Activated CD8-positive, alpha-beta memory T cell treated with anti-CD3 and anti-CD28 coated beads, Interleukin-2, amount 10 ng/mL, durations not matched to agents 7 days and 5 days (primary cell): ENCODE measurements at places on chromosomes 6 and 20. TPM values are rescaled to one million over a fixed set of nuclear protein-coding genes. Genes with fewer than 3 reads are reported as not detected.

- no peak overlapping the region for H3K4me3 ChIP-seq
- no peak overlapping the region for H3K27ac ChIP-seq
- no peaks in the 10 kb centered on the region for H3K36me3 ChIP-seq
- no peak for DNase-seq
Observed at GRCh38 chr20:19815553-19815991, 57.5 kb downstream of the RIN2 start.

- H3K36me3 ChIP-seq = no peaks in the 10 kb centered on the region
- H3K27me3 ChIP-seq = peaks cover 23% of the 10 kb centered on the region
- H3K27ac ChIP-seq = no peak overlapping the region
Observed at GRCh38 chr20:63836458-63837344, 5.6 kb upstream of the ZBTB46 start.

The NT5E gene
- 17.3 TPM for total RNA-seq

- H3K4me1 ChIP-seq = no peaks in the 10 kb centered on the region
- H3K27ac ChIP-seq = no peak overlapping the region
- no peaks in the 10 kb centered on the region for H3K27me3 ChIP-seq
- no peak overlapping the region for H3K4me3 ChIP-seq
Observed at GRCh38 chr6:164206807-164207423, 792.4 kb downstream of the QKI start.

DNA sequence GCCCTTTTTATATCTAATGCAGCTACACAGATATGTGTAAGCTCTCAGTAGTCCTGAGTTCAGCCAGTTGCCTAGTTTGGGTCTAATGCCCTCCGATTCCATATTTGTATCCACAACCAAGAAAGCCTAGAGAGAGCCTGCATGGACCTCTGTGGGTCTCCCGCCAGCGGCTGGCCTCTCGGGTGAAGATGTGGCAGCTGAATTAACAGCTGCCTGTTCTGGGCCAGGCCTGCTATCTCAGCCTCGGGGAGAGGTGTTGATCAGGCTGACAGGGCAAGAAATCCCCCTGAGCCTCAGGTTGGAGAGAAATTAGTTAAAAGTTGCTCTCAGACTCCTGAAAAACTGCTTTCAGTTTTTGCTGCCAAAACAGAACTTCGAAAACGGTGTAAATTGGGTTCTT is 19.8 kb downstream of the PTK7 start:
- no peak for DNase-seq
- H3K4me3 ChIP-seq = no peak overlapping the region
- H3K4me1 ChIP-seq = peaks cover 16% of the 10 kb centered on the region
- no peak overlapping the region for H3K27ac ChIP-seq
- no peaks in the 10 kb centered on the region for H3K27me3 ChIP-seq

The CAGE1 gene
- not detected for total RNA-seq

The RBL1 gene
- 67.3 TPM for total RNA-seq

The OR2B3 gene
- total RNA-seq = not detected

The GLP1R gene
- not detected for total RNA-seq

DNA sequence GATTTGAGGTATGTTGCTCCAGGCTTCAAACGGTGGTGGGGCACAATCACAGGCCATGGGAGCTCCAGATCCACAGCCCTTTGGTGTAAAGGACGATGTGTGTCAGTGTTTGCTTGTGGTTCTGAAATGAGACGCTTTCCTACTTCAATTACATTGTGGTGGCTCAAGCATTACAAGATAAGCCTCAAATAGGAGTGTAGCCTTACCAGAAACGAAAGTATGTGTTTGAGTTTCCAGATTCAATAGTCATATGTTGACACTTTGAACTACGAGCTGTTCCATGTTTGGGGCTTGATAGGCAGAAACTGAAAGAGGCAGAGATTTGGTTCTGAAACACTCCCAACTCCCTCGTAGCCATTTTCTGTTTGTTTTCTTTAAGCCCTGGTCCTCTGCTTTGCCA is 187.1 kb downstream of the MYLK4 start:
- DNase-seq = peak; percentile 45
- H3K27ac ChIP-seq = no peak overlapping the region
- H3K36me3 ChIP-seq = no peaks in the 10 kb centered on the region
- peaks cover 16% of the 10 kb centered on the region for H3K4me1 ChIP-seq
- H3K27me3 ChIP-seq = peaks cover 74% of the 10 kb centered on the region

The CALHM5 gene
- total RNA-seq = not detected

The RIMS1 gene
- not detected for total RNA-seq

The OXT gene
- total RNA-seq = not detected

DNA sequence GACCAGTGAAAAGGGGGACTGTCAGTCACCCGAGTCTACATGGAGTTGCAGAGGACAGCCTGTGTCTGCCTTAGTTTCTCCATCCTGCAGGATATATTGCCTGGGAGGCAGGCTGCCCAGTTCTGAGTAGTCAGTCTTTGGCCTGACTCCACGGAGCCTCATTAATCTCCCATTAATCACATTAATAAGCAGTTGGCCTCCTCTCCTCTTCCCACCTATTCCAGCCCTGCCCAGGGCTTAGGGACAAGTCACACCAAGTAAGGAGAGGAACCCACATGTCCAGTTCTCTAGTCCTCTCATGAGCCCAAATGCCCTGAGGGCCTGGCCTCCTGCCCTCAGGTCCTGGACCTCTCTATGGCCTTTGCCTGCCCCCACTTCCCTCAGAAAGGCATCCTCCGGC is 1.3 kb upstream of the MUCL3 start:
- no peak overlapping the region for H3K27ac ChIP-seq
- peaks cover 56% of the 10 kb centered on the region for H3K27me3 ChIP-seq
- no peak overlapping the region for H3K4me3 ChIP-seq
- DNase-seq = no peak
- H3K4me1 ChIP-seq = no peaks in the 10 kb centered on the region
- H3K36me3 ChIP-seq = no peaks in the 10 kb centered on the region

- H3K4me3 ChIP-seq = no peak overlapping the region
- peaks cover 33% of the 10 kb centered on the region for H3K4me1 ChIP-seq
- no peaks in the 10 kb centered on the region for H3K27me3 ChIP-seq
- no peaks in the 10 kb centered on the region for H3K36me3 ChIP-seq
- no peak for DNase-seq
Observed at GRCh38 chr6:28945349-28945748, 21.6 kb upstream of the TRIM27 start.

The PRPF6 gene
- 80.6 TPM for total RNA-seq

- no peak overlapping the region for H3K4me3 ChIP-seq
- H3K4me1 ChIP-seq = peaks cover 13% of the 10 kb centered on the region
- no peak for DNase-seq
- peaks cover 2% of the 10 kb centered on the region for H3K36me3 ChIP-seq
Observed at GRCh38 chr6:87825821-87826221, 123.8 kb upstream of the AKIRIN2 start.

GRCh38 chr6:107731422-107732319 is 92.4 kb downstream of the SCML4 start:
- DNase-seq = peak; percentile 61
- no peaks in the 10 kb centered on the region for H3K27me3 ChIP-seq
- peak overlapping the region; percentile 85 for H3K27ac ChIP-seq
- peak overlapping the region; percentile 90 for H3K4me3 ChIP-seq
- peaks cover 13% of the 10 kb centered on the region for H3K36me3 ChIP-seq

- peaks cover 11% of the 10 kb centered on the region for H3K4me1 ChIP-seq
- no peaks in the 10 kb centered on the region for H3K27me3 ChIP-seq
- no peak for DNase-seq
- H3K4me3 ChIP-seq = no peak overlapping the region
- peaks cover 2% of the 10 kb centered on the region for H3K36me3 ChIP-seq
- H3K27ac ChIP-seq = no peak overlapping the region
Observed at GRCh38 chr6:168616816-168617765, 176.1 kb downstream of the SMOC2 start.

DNA sequence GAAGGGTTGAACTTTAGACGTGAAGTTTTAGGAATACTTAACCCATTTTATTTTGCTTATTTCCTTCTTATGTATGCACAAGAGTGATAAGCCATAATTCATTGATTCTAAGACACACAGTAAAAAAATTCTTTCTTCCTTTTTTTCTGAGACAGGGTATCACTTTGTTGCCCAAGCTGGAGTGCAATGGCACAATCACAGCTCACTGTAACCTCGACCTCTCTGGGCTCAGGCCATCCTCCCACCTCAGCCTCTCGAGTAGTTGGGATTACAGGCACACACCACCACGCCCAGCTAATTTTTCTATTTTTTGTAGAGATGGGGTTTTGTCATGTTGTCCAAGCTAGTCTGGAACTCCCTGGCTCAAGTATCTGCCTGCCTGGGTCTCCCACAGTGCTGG is 116.6 kb upstream of the RNF24 start:
- H3K4me1 ChIP-seq = peaks cover 41% of the 10 kb centered on the region
- peaks cover 3% of the 10 kb centered on the region for H3K36me3 ChIP-seq
- H3K27ac ChIP-seq = no peak overlapping the region
- peaks cover 8% of the 10 kb centered on the region for H3K27me3 ChIP-seq
- H3K4me3 ChIP-seq = no peak overlapping the region

The LTA gene
- 21.8 TPM for total RNA-seq

DNA sequence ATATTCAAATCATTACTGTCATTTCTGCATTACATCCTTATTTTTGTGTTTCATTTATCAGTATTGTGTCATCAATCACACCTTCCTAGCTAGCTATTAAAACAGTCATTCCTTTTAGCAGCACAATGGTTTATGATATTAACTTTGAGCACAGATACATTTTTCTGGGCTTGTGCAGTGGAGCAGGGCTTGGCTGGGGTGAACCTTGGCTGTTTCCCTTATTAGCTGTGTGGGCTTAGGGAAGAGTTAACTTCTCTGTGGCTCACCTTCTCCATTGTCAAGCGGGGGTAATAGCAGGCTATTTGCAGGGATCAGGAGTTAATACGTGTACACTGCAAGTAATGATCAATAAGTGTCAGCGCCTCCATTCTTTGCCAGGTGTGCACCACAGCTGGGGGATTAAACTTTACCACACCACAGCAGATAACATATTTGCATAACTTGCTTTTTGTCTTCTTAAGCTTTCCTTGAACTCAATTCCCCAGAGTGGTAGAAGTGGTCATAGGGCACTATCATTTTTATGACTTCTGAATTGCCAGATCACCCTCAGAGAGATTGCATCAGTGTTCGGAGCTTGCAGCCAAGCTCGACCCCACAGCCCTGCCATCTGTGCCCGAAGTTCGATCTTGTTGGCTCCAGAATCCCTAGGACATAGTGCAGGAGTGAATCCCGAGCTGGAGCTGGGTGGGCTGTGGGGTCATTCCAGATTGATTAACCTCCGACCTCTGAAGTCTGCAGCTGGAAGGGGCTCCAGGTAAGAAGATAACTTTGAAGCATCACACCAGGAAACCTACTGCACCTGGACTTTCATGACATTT is 1.5 kb upstream of the PYGB start:
- DNase-seq = peak; percentile 36
- H3K4me3 ChIP-seq = peak overlapping the region; percentile 90
- no peaks in the 10 kb centered on the region for H3K36me3 ChIP-seq
- H3K27me3 ChIP-seq = peaks cover 11% of the 10 kb centered on the region
- no peak overlapping the region for H3K27ac ChIP-seq
- peaks cover 32% of the 10 kb centered on the region for H3K4me1 ChIP-seq

GRCh38 chr6:75077701-75078100 is 128.2 kb downstream of the COL12A1 start:
- no peak for DNase-seq
- no peak overlapping the region for H3K4me3 ChIP-seq
- H3K4me1 ChIP-seq = no peaks in the 10 kb centered on the region
- no peaks in the 10 kb centered on the region for H3K36me3 ChIP-seq
- no peak overlapping the region for H3K27ac ChIP-seq
- no peaks in the 10 kb centered on the region for H3K27me3 ChIP-seq

DNA sequence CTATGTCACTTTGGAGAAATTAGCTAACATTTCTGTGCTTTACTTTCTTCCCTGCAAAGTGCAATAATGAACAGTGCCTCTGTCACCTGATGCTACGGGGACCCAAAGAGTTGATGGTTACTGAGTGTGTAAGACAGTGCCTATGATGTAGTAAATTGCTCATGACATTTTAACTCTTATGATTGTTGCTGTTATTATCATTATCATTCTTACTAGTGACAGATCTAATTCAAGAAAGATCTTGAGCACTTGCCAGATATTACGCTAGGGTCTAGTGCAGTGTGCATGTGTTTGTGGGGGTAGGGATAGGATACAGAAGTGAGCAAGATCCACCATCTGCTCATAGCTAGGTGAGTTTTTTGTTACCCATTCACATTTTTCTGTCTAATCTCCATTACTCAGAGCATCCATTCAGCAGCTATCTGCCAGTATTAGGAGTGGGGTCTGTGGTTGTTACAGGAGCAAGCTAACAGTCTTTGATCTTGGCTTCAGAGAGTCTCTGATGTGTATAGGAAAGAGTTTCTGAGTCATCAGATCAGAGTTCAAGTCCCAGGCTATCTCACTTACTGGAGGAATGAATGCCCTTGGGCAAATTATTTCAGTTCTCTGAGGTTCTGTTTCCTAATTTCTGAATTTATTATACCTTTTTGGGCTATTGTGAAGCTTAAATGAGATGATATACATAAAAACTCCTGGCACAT is 33.1 kb upstream of the DAAM2 start:
- H3K36me3 ChIP-seq = no peaks in the 10 kb centered on the region
- peaks cover 1% of the 10 kb centered on the region for H3K27me3 ChIP-seq
- H3K4me1 ChIP-seq = no peaks in the 10 kb centered on the region
- H3K27ac ChIP-seq = no peak overlapping the region
- H3K4me3 ChIP-seq = no peak overlapping the region

DNA sequence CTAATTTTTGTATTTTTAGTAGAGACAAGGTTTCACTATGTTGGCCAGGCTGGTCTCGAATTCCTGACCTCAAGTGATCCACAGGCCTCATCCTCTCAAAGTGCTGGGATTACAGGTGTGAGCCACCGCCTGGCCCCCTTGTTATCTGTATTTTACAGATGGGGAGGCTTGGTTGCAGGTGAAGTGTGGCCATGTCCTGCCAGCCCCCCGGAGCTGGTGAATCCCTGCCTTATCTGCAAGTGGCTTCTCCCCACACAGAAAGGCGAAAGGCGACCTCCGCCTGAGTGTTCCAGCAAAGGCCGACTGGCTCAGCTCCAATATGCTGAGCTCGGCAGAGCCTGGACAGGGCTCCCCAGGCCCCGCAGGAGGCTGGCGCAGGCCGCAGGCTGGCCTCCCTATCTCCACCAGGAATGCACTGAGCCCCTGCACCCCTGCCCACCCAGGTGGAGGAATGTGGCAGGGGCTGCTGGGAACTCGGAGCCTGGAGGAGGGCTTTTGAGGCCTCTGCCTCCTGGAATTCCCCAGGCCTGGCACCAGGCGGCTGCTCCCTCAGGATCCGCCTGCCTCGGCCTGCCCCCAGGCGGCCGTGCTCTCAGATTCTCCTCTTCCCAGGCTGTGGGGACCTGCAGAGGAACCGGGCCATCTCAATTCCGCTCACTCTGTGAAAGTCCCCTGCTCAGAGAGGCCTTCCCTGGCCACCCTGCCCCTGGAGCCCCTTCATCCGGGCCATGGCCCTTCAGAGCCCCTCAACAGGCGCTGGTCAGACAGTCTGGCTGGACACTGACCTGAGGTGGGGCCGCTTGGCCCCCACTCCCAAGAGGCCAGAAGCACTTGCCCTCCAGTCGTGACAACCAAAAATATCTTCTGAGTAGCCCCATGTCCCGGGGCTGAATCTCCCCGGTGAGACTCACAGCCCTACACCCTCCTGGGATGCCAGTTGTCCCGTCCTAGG is 9.3 kb upstream of the LAMA5 start:
- no peak overlapping the region for H3K4me3 ChIP-seq
- no peaks in the 10 kb centered on the region for H3K4me1 ChIP-seq
